ENCODE measurements at places on chromosomes 6 and 20. TPM values are rescaled to one million over a fixed set of nuclear protein-coding genes. Genes with fewer than 3 reads are reported as not detected.

Gene RNF144B
- total RNA-seq, result 19.3 TPM

Gene LY86
- total RNA-seq, result 3.3 TPM

GRCh38 chr20:9985281-9985680, 49.5 kb upstream of the ANKEF1 start:
- no peak for DNase-seq
- no peak overlapping the region for H3K27ac ChIP-seq
- H3K4me3 ChIP-seq, result no peak overlapping the region
- no peaks in the 10 kb centered on the region for H3K36me3 ChIP-seq
- peaks cover 3% of the 10 kb centered on the region for H3K4me1 ChIP-seq
- H3K27me3 ChIP-seq, result no peaks in the 10 kb centered on the region

Gene LY6G6C
- total RNA-seq, result not detected

DNA sequence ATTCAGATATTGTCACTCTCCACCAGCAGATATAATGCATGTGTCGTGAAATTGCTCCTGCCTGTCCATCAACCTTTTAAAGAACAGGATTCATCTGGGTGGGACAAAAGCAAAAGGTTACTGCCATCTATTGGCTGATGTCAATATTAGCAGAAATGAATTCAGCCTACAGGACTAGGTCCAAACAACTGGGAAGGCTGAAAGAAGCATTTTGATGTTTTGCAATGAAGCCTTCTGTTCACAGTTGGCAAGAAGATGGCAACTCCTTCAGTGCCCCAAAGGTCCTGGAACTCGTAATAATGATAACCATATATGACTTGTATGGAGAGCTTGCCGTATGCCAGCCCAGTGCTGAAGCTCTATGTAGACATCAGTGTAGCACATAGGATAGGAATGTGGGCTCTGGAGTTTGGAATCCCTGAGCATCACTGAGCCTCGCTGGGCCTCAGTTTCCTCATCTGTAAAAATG, 7.5 kb downstream of the BCAS1 start:
- no peaks in the 10 kb centered on the region for H3K27me3 ChIP-seq
- H3K36me3 ChIP-seq, result no peaks in the 10 kb centered on the region
- no peak overlapping the region for H3K27ac ChIP-seq
- H3K4me1 ChIP-seq, result peaks cover 19% of the 10 kb centered on the region
- no peak overlapping the region for H3K4me3 ChIP-seq
- no peak for DNase-seq
